Non-pigmented ciliary epithelial cell (primary cell): ENCODE measurements at places on chromosomes 3 and 15.

GRCh38 chr15:93219859-93220420 is 130.9 kb upstream of the RGMA start:
- no peak for DNase-seq

- no peak for DNase-seq
Measured at GRCh38 chr3:160754371-160754854, 1.6 kb upstream of the PPM1L start.

DNA sequence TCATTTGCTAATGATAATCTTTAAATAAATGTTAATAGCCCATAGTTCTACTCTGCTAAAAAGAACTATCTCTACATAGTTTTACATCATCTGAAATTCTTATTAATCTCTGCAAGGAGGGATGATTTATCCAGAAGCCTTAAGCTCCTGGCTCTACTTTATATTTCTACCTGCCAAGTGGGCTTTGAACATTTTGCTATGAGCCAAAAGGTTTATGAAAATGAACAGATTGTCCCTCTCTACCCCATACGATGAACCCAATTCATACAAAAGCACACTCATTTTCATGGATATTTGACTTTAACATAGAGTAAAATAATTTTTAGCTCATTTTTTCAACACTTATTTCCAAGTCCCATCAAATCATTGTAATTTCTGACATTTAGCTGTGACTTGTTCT is 611.0 kb downstream of the NSUN3 start:
- no peak for DNase-seq

DNA sequence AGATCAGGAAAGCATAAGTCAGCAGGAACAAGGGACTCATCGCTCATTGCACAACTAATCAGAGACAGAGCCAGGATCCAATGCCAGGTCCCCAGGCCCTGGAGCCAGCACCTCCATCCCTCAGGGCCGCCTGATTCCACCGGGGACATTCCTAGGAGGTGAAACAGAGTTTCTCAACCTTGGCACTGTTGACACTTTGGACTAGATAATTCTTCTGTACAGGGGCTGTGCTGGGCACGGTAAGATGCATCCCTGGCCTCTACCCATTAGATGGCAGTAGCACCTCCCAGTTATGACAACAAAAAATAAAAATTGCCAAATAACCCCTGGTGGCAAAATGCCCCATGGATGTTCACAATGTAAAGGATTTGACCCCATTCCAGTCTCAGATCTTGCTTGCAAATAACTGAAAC is 127.7 kb downstream of the MTHFS start:
- DNase-seq: no peak

- no peak for DNase-seq
Measured at GRCh38 chr3:12478326-12478725, 6.0 kb upstream of the TSEN2 start.

DNA sequence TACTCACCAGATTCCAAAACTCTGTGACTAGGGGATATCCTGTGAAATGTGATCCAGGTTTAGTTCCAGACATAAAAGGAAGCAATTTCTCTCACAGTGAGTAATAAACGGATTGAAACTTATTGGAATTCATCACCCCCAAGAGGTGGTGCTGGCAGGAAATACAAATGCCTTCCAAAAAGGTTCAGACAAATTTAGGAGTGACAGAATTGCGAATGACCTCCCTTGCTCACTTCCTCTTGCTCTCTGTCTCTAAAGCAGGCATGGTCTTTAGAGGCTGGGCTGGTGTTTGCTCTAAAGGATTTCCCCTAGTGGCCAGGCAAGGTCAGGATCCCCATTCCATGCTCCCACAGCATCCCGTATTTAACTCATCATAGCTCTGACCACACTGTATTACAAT is 449.4 kb upstream of the PPP2R3A start:
- no peak for DNase-seq

DNA sequence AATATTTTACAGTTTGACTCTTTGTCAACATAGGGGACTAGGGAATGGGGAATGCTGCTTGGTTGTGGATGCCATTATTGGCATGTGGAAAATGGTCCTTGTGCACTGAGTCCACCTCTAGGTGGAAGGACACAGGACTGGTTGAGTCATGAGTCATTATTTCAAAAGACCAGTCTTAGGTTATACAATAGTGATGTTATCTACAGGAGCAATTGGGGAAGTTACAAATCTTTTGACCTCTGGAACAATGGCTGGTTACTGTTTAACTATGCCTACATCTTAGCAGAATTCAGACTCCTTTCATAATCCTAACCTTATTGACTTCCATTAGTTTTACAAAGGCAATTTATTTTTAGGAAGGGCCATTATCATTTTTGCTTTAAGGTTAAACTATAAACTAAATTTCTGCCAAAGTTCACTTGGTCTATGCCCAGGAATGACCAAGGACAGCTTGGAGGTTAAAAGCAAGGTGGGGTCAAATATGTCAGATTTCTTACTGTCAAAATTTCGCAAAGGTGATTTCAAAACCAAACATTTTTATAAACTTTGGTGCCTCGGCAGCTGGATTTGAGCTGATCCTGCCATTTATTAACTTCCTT is 11.8 kb upstream of the CCR8 start:
- no peak for DNase-seq
